ENCODE measurements at places on chromosomes 12 and 14.
A peak's percentile ranks its signal among the peaks of the same experiment; 100 is the strongest.

GRCh38 chr12:78885466-78885865 is 20.9 kb downstream of the SYT1 start:
- no peak for DNase-seq

DNA sequence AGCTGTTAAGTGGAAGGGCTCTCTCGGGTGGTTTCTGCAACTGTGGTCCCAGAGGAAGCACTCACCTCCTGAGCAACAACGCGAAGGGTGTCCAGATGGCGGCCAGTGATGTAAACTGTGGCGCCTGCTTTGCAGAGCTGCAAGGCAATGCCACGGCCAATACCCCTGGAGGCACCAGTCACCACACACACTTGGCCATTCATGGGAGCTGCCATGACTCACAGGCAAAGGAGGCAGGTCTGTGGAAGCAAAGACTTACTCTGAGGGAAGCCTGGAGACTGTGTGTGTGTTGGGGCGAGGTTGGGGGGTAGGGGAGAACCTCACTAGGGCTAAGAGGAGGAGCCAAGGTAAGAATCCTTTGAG is 707 bp downstream of the DHRS1 start:
- peak; percentile 18 for DNase-seq

- no peak for DNase-seq
Measured at GRCh38 chr12:109783135-109783964, 49.8 kb downstream of the TRPV4 start.

GRCh38 chr12:103969391-103969790 is 3.7 kb downstream of the TDG start:
- no peak for DNase-seq

- no peak for DNase-seq
Measured at GRCh38 chr12:38838056-38838850, 67.1 kb downstream of the CPNE8 start.

DNA sequence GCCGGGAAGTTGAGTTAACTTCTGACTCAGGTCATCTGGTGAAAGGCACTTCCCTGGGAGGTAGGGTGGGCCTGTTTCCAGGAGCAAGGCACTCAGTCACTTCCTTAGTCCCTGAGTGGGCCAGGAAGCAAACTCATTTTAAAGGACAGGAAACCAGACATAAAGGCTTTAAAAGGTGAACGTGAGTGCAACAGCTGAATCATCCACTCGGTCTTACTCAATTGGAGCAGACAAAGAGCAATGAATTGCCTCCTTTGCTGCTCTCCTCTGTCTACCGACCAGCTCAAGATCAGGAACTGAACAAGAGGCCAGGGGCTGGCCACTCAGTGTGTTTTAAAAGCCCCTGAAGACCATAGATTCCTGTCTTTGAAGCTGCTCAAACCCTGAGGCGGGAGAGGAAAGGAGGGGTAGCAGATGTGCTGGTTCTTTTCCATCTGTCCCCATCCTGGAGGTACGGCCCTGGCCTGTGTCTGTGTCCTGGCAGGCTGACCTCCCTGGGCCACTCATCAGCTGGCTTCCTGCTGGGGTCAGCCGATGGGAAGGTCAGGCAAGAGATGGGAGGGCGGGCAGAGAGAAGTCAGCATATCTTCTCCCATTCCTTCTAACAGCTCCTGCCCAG is 148.9 kb downstream of the PPM1H start:
- DNase-seq = no peak

GRCh38 chr14:65252482-65253255 is 150.4 kb upstream of the MAX start:
- no peak for DNase-seq

GRCh38 chr12:57734591-57734990 is 4.0 kb downstream of the AGAP2 start:
- no peak for DNase-seq

GRCh38 chr12:52903855-52904508 is 894 bp downstream of the KRT8 start:
- DNase-seq = peak; percentile 62

DNA sequence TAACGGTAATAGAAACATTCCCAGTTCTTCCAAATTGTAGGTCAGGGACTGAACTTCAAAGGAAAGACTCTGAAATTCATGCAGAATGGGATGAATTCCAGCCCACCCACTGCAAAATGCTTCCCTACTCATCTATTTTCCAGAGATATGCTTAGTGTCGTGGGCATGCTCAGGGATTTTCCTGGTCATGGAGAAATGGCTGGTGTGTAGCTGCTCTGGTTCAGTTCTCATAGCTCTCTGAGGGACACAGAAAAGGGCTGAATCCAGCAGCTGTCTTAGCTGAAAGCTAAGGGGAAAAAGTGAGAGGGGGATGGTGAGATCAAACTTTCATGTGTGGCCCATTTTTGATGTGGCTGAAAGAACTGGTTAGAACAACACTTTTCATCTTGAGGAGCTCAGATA is 72.9 kb upstream of the KRAS start:
- DNase-seq = peak; percentile 38

GRCh38 chr14:89912667-89913211 is 41.8 kb downstream of the EFCAB11 start:
- no peak for DNase-seq

- DNase-seq = no peak
Measured at GRCh38 chr12:75888399-75888798, 143.2 kb downstream of the PHLDA1 start.

DNA sequence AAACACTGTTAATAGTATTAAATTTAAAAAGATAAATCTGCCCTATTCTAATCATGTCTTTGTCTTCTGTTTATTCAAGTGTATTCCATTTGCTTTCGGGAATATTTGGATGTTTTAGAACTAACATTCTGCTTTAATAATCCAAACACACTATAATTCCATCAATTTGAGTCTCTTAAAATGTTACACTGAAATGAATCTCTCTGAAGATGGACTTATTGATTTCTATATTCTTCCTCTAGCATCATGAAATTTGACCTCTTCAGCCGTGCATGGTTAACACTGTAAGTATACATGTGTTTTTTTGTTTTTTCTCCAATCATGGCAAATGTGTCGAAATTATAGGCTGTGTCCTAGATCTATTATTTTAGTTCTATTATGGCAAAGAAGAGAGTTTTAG is 339.2 kb downstream of the ACSS3 start:
- DNase-seq = no peak

DNA sequence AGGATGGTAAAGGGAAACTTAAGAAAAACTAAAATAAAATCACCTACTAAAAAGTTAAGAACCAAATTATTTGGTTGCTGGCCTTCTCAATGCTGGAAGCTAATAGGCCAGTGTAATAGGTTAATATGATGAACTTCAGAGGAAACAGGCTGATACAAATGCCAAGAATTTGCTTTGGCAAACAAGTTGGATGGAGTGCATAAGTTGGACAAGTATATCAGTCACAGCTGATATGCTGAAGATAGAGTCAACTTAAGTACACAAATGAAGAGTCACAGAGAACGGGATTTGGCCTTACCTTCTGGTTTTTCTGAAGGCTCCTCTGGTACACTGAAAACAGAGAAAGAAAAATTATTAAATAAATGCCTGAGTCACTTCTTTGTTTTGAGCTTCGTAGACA is 48.2 kb downstream of the ZFYVE26 start:
- no peak for DNase-seq
